ENCODE measurements at places on chromosomes 3 and 15.

DNA sequence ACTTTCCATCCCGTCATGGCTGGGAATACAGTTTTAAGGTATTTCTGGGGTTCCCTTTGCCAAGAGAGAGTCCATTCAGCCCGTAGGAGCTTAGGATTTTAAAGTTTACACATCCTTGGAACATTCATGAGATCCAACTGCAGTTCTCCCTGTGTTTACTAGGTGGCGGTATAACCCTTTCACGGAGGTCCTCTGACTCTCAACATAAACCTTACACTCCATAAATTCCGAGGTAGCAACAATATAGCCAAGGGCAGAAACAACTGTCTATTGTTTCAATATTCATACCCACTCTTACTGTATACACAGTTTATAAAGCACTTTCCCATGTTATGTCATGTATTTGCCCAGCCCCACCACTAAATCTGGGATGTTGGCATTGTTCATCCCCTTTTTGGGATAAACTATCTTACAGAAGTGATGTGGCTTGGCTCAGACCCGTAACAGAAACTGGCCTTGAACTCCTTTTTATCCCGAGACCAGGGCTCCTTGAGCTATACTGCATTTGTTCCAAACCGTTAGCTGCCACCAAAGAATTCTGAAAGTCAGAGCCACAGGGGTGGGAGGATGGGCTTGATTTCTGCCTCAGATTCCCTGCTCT, 69.2 kb upstream of the COL6A5 start:
- peak; percentile 4 for DNase-seq

GRCh38 chr3:98812851-98813374, 49.8 kb downstream of the ST3GAL6 start:
- no peak for DNase-seq

GRCh38 chr3:180871901-180872300, 40.6 kb upstream of the FXR1 start:
- DNase-seq = no peak

- DNase-seq = no peak
These were observed 280.3 kb downstream of the XXYLT1 start for GRCh38 chr3:194990454-194991337.

DNA sequence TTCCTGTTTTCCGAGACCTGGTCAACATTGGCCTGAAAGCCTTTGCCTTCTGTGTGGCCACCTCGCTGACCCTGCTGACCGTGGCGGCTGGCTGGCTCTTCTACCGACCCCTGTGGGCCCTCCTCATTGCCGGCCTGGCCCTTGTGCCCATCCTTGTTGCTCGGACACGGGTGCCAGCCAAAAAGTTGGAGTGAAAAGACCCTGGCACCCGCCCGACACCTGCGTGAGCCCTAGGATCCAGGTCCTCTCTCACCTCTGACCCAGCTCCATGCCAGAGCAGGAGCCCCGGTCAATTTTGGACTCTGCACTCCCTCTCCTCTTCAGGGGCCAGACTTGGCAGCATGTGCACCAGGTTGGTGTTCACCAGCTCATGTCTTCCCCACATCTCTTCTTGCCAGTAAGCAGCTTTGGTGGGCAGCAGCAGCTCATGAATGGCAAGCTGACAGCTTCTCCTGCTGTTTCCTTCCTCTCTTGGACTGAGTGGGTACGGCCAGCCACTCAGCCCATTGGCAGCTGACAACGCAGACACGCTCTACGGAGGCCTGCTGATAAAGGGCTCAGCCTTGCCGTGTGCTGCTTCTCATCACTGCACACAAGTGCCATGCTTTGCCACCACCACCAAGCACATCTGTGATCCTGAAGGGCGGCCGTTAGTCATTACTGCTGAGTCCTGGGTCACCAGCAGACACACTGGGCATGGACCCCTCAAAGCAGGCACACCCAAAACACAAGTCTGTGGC, 16.9 kb downstream of the TMEM43 start:
- DNase-seq = no peak

GRCh38 chr3:187066228-187066995, 72.9 kb downstream of the RPL39L start:
- DNase-seq = no peak

- DNase-seq = no peak
These were observed 274.8 kb upstream of the CNTN4 start for GRCh38 chr3:1823867-1824266.

- DNase-seq = no peak
These were observed 371.2 kb upstream of the RARB start for GRCh38 chr3:25056803-25057351.

GRCh38 chr3:177257006-177257405, 59.7 kb upstream of the TBL1XR1 start:
- no peak for DNase-seq

DNA sequence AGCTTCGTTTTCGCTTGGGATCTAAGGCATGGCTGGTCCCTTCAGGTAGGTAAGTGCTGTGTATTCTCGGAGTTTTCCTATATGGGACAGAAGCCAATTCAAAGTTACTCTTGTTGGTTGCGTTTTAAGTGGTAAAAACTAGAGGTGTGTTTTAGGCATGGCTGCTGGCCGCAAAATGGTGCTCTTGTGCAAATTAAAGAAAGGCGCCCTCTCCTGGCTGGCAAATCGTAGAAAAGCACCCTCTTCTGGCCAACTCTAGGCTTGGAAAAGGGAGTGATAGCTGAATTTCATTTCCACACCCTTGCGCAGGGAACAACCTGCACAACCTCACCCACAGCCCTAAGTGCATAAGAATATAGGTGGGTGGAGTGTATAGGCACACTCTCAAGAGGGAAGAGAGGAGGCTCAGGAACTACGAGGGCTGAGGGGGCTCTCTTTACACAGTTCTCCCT, 23.5 kb downstream of the DRD3 start:
- DNase-seq = no peak

DNA sequence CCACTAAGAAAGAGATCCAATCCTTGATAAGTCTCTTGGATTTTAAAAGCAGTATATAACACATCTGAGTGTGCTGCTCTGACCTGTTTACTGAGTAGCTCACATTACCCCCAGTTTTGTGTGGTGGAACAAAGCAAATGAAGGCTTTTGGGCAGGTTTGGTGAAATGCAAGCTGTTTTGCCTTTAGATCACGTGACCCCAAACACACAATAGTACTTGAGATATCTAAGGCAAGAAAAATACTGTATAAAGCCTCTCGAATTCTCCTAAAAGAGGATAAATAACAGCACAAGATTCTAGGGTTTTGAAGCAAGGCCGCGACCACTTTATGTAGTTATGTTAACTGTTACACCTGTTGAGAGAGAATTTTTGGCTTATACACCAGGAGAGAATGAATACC, 49.3 kb upstream of the TRIM42 start:
- DNase-seq = no peak

All from NCI-H345 (cell line).